ENCODE measurements at places on chromosomes 7 and 10. TPM values are rescaled to one million over a fixed set of nuclear protein-coding genes. Genes with fewer than 3 reads are reported as not detected.

- DNase-seq: no peak
These were observed 88.2 kb downstream of the ELFN1 start for GRCh38 chr7:1758028-1758858.

DNA sequence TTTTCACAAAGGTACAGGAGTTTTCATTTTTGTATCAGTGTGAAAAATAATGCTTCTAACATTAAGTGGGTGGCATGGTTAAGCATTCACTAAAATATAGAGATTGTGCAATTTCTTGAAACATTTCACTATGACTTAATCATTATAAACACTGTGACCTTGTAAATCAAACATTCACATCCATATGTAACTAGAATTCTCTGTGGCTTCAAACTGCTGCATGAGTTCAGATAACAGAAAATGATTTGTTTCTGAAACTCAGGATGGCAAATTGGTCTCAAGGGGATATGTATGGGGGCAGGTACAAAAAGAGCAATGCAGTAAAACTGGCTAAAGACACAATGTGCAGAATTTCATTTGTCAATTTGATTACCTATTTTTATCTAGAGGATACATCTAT is 3.8 kb downstream of the FAM133B start:
- DNase-seq: no peak

GRCh38 chr10:79112881-79113431 is 44.2 kb downstream of the ZMIZ1 start:
- no peak for DNase-seq

GRCh38 chr7:51528172-51528571 is 211.6 kb upstream of the COBL start:
- DNase-seq: no peak

HOXA4 gene
- 6.0 TPM for polyA plus RNA-seq

ZNF273 gene
- polyA plus RNA-seq: 4.6 TPM

AGK gene
- 16.2 TPM for polyA plus RNA-seq
